ENCODE measurements at places on chromosomes 12 and 14. TPM values are rescaled to one million over a fixed set of nuclear protein-coding genes. Genes with fewer than 3 reads are reported as not detected.

- no peak for DNase-seq
Observed at GRCh38 chr12:109727746-109728726, 14.4 kb downstream of the FAM222A start.

GRCh38 chr12:100733817-100734593 lies 60.6 kb upstream of the ANO4 start:
- no peak for DNase-seq

DNA sequence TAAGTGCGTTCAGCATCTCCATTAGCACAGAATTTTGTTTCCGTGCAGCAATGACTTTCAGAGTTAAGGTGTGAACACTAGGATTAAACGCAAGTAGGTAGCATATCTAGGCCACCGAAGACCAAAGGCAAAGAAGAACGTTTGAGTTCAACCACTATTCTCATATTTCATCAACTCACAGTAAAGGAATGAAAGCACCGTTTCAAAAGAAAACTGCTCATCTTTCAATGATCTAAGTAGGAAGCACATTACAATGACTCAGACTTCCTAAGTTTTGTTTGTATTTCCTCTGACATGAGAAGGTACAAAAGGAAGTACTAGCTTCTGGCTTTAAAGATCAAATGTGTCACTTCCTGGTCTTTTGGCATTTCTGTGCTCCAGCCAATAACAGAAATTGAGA lies 57.6 kb downstream of the ACADS start:
- DNase-seq = no peak

DNA sequence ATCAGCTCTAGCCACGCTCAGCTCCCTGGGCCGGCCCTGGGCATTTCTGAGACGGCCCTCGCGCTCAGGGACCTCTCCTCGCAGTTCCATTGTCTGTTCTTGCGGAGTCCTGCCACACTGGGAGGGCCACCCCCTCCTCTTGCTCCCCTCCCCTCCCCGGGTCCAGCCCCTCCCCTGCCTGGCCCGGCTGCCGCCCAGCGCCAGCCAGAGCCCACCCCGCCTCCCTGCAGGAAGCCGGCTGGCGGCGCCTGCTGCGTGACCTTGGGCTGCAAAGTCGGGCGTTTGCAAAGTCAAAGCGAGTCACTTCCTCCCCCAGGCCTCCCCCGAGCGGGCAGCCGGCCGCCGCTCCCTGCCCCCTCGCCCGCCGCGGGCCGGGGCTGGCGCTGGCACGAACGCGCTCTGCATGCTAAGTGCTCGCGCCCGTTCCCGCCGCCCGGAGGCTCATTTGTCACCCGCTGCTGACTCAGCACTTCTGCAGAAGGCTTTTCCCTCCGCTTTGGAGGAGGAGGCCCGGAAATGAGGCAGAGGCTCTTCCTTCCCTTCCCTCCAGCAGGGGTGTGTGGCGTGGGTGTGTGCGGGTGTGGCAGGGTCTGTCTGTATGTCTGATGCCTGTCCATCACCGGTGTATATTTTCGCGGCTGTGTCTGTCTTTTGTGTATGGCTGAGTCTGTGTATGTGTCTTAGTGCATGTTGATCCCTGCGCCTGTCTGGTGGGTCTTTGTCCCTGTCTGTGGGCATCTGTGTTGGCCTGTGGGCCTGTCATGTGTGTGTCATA lies 72.0 kb downstream of the IRF2BPL start:
- DNase-seq = peak; percentile 95

DNA sequence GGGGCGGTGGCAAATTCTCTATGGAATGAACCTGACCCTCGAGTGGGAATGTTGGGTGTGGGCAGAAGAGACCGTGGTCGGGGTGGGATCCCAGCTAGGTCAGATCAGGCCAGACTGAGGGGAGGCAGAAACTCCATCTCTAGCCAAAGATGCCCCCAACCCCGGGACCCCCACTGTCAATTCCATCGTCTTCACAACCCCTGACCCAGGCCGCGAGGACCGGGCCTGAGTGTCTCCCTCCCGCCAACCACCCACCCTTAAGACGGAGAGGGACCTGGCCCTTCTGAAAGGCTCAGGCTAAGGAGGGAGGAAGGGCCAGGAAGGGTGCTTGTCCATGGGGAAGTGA lies 760 bp downstream of the PLEKHD1 start:
- no peak for DNase-seq

- DNase-seq = no peak
Observed at GRCh38 chr14:99946652-99947489, 118.4 kb upstream of the EVL start.

The AKAP3 gene
- 2.5 TPM for total RNA-seq

The MGST1 gene
- total RNA-seq = not detected

- DNase-seq = no peak
Observed at GRCh38 chr14:21988413-21988812, 314.8 kb upstream of the OR4E1 start.

DNA sequence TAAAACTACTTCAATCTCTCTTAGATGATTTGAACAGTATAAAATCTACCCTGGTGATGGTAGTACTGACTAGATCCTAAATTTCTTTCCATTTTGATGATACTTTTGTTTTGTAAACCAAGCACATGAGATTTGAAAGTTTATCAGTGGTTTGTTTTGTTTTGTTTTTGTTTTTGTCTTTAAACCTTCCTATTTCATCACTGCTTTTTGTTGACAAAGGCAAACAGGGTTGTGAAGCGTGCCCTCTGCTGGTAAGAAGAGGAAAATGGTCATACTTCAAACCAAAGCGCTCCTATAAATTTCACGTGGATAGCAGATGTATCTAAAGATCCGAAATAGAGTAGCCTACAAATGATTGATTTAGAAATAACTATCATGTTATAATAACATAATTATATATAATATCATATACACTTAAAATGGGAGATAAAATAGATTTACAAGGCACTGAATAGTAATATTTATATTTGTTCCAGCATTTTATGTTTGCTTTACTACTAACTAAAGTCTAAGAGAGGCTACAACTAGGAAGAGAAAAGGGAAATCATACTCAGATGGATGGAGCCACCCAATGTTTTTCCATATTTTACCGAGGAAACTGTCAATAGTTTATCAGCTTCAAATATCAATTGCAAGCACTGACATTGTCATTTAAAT lies 254.0 kb upstream of the USP15 start:
- DNase-seq = no peak

GRCh38 chr12:53173085-53173715 lies 7.3 kb upstream of the ZNF740 start:
- no peak for DNase-seq

The CCDC184 gene
- total RNA-seq = 11.9 TPM

DNA sequence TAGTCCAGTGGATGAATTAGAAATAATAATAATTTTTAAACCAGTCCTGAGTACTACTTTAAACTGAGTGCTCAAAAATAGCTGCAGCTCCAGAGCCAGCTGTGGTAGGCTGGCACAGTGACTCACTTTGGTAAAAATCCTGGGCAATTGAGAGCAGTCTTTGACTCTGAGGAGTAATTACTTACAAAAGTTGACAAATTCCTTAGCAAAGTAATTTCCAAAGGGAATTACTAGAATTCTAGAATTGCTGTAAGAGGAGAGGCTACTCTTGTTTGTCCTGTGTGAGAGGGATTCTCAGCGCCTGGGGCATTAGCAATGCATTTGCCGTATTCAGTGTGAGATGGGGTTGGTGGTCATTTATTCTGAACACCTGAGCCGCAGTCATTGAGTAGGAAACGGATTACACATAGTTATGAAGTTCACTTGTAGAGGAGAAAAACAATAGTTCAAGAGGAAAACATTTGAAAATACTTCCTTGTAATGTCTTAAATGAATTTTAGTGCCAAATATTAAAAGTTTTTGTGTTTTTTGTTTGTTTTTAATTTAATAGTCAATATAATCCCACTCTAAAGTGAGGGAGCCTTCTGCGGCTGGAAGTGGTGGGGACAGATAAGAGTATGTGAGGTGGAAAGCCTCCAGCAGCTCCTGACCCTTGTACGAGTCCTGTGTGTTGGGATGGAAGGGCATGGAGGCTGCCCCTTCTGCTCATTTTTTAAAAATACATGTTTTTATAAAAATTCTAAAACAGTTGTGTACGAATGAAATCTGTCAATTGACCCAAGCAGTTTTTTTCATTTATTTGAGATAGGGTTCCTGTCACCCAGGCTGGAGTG lies 41.9 kb downstream of the EID3 start:
- no peak for DNase-seq

DNA sequence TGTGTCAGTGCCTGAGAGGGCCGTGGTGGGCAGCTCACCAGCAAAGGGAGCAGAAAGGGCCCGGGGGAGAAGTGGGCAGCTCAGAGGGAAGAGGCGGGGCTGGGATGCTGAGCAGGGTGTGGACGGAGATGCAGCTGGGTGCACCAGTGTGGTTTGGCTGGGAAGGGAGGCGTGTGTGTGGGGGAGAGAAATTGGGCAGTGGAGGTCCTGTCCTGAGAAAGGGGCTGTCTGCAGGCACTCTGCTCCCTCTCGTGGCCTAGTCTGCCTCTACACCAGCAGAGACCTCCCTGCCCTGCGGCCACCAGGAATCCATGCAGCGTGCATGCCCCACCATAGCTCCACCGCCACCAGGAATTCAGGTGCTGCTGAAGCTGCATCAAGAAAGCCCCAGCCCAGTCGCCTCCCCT lies 6.4 kb downstream of the TMEM121 start:
- no peak for DNase-seq

The CLEC12A gene
- total RNA-seq = not detected

The SYT10 gene
- not detected for total RNA-seq

GRCh38 chr12:96445691-96446583 lies 43.4 kb upstream of the CFAP54 start:
- peak; percentile 53 for DNase-seq

DNA sequence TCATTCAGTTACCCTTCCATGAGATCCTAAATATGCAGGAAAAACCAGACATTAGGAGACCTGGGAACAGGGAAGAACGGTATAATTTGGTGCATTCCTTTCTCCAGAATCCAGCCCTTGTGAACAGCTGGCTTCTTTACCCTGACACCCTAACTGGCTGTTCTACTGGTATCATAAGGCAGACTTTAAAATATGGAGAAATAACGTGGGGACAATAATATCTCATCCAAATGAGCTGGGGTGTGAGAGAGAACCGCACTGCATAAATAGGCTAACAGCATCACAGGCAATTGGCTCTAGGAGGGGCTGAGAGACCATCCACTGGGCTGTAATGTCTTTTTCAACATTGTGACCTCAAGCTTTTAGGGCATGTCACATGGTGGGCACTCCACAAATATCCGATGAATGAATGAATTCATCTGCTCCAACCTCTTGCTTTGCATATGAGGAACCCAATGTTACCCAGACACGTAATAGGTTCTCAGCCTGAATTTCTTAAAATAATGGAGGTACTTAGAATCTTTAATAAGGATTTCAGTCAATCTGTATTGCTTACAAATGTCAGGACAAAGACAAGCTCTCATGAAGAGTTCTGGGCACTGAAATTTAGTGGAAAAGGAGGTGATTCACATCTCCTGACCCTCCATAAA lies 157.9 kb downstream of the SAMD4A start:
- no peak for DNase-seq

DNA sequence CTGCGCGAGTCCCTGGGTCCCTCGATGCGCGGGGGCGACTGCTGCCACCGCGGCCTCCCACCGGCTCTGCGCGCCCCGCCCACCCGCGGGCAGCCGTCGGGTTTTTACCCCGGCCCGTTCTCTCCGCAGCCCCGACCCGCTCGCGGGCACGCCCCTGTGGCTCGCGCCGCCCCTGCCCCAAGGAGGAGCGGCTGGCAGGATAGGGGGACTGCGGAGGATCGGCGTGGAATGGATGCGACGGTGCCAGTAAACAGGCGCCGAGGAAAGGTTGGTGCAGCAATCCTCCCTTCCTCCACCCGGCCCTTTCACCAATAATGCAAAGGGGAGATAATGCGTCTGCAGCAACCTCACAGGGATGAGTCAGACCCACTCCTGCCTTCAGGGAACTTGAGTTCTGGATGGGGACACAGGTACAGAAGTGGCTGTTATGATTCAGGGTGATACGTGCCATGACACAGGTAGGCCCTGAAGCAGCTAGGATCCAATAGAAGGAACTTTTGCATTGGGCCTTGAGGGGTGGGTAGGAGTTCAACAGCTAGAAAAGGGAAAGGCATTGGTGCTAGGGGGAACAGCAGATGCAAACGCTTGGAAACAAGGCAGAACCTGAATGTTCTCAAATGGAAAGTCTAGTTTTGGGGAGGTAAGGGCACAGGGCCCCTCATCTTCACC lies 554 bp upstream of the DEGS2 start:
- no peak for DNase-seq

DNA sequence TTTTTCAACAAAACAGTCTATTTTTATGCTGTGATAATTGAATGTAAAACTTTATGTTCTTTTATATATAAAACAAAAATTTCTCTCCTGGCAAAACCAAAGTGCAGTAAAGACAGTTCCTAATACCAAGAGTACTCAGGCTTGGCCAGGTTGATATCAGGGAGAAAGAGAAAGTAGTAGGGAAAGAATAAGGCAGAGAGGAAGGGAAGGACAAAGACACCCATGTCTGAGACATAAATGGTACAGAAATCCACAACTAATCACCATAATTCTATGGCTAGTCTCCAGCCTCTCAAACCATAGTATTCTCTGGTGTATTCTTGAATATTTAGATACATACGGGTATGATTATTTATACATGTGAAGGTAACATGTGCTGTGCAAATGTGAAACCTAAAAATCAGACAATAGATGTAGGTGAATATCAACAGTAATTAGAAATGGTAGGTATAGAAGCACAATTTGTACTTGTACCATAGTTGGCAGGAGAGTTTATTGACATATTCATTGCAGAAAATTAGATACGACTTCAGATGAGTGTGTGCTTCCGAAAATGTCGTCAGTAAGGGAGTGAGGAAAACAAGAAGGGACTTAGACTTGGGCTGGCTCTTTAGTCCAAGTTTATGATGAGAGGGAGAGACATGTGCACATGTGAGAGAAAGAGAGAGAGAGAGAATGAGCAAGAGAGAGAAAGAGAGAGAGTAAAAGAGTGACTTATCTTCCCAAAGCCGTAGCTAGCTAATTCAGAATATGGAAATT lies 230.8 kb upstream of the NPAS3 start:
- DNase-seq = no peak

DNA sequence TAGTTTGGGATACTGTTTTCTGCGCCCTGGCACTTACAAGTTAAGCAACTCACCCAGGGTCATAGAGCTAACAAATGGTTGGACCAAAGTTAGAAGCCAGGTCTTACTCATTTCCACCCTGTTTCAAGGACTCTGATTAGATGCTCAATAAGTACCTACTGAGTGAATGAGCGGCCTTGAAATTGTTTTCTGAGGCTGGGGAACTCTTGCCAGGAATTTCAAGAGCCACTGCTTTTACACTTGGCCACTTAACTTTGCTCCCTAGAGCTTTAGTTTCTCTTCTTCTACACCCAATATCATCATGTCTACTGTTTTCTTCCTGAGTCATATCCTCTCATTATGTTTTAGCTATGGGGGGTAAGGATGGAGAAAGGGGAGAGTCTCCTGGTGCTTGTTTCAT lies 431.6 kb downstream of the ZFP36L1 start:
- DNase-seq = peak; percentile 71

The TTC9 gene
- total RNA-seq = 0.38 TPM

DNA sequence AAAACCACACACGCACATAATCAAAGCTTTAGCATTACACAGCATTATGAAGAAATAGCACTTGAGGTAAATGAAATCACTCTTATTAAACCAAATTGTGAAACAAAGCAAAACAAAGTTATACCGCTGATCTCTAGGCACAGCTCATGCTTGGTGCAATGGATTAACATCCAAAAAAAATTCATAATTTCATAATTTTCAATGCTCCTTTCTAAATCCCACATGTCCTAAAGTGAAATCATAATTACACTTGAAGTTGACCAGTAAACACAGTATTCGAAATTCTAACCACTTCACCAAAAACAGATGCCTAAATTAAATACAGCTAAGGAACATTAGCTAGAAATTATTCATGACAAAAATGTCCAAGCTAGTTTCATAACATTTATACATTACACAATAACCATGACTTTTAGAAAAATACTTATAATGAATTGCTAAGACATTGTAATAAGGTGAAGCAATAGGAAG lies 1.5 kb downstream of the MLH3 start:
- no peak for DNase-seq

The CCDC175 gene
- total RNA-seq = not detected
